ENCODE measurements at places on chromosomes 5 and 9.
A peak's percentile ranks its signal among the peaks of the same experiment; 100 is the strongest.

DNA sequence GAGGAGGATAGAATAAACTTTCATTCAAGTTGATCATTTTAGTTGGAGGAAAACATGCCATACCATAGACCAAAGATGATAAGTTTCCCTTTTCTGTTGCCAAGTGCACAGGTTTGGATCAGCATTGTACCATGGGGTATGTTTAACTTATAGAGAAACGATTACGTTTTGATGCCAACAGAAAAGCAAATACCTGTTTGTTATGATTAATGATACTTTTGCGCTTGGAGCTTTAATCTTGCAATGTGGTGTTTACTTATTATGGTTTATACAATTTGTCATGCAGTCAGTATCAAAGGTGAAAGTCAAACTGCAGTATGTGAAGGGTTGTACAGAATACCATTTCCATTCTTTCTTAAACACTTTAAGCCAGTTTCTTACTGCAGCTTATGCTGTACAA is 13.2 kb upstream of the ARHGEF28 start:
- no peak for DNase-seq

GRCh38 chr5:93277051-93277450 is 304.0 kb downstream of the NR2F1-AS1 start:
- DNase-seq, result no peak

- peak; percentile 62 for DNase-seq
Measured at GRCh38 chr5:115657881-115658233, 32.0 kb upstream of the TMED7 start.

DNA sequence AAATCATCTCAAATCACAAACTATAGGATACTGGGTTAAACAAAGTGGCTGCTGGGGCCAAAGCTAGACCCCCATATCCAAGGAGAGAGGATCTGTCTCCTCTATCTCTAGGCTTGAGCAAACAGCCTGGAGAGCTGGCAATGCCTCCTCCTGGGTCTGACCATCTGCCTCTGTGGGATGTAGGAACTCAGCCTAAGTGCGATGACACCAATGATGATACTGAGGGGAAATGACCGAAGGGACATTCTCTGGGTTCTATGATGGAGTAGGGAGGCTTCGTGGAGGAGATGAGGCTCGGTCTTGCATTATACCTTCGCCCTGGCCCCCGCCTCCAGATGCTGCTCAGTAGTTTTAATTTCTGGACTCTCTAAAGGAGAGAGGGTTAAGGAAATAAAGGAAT is 9.3 kb upstream of the SPATA24 start:
- DNase-seq, result no peak

DNA sequence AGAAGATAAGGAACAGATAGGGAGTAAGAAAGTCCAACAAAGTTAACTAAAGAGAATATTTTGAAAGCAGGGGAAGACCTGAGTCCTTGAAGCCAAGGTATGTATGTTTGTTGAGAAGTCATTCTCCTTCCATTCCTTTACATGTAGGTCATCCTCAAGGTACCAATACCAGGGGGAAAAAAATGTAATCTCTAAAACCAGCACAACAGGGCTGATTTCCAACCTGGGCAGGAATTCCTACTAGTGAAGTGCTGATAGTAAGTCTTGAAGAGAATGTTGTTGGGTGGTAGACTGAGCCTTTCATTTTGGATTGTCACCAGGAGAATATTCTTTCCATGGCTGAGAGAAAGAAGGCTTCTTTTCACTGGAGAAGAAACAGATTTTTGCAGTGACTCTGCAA is 117.1 kb upstream of the ZNF462 start:
- DNase-seq, result no peak

- DNase-seq, result no peak
Measured at GRCh38 chr9:34551751-34552605, 29.2 kb upstream of the ENHO start.

GRCh38 chr9:89137542-89138462 is 40.8 kb downstream of the SHC3 start:
- peak; percentile 95 for DNase-seq

- DNase-seq, result no peak
Measured at GRCh38 chr5:14665949-14666348, 1.4 kb downstream of the OTULIN start.

GRCh38 chr5:2330325-2331130 is 420.9 kb downstream of the IRX2 start:
- DNase-seq, result no peak

GRCh38 chr5:31664566-31664965 is 25.6 kb downstream of the PDZD2 start:
- DNase-seq, result no peak
